ENCODE measurements at places on chromosomes 12 and 14. TPM values are rescaled to one million over a fixed set of nuclear protein-coding genes. Genes with fewer than 3 reads are reported as not detected.

The SERPINA5 gene
- not detected for total RNA-seq

The KLHDC2 gene
- total RNA-seq, result 52.9 TPM

The LUM gene
- total RNA-seq, result 2.3 TPM

The KRT6B gene
- not detected for total RNA-seq

The NYNRIN gene
- total RNA-seq, result 14.3 TPM

The ACSM4 gene
- total RNA-seq, result not detected

The ANKRD33 gene
- total RNA-seq, result 0.32 TPM

The CACNA1C gene
- not detected for total RNA-seq

The MYH6 gene
- total RNA-seq, result not detected

The TAS2R9 gene
- total RNA-seq, result not detected

The ADAM21 gene
- 0.30 TPM for total RNA-seq

The RNFT2 gene
- 1.3 TPM for total RNA-seq

The KLRC4 gene
- not detected for total RNA-seq

The POC1B gene
- 15.9 TPM for total RNA-seq

Data from epithelial cell of umbilical artery (primary cell).